Small intestine (tissue), 16 donors: ENCODE measurements at places on chromosomes 4 and X.

DNA sequence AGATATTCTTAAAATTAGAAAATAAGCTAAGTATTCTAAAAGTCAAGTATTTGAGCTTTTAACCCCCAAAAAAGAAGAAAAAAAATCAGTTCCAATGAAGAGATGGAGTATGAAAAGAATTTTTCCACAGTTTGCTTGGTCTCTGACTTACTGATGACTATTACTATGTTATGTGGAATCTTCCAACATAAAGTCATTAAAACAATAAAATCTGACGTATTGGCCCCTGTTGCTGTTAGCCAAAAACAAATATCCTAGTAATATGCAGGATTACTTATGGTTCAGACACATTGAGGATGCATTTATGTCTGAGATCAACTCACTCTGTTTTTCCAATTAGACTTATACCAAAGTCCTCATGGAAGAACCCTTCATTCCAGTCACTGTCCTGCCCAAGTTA is 517.2 kb upstream of the ADGRL3 start:
- no peak for DNase-seq

DNA sequence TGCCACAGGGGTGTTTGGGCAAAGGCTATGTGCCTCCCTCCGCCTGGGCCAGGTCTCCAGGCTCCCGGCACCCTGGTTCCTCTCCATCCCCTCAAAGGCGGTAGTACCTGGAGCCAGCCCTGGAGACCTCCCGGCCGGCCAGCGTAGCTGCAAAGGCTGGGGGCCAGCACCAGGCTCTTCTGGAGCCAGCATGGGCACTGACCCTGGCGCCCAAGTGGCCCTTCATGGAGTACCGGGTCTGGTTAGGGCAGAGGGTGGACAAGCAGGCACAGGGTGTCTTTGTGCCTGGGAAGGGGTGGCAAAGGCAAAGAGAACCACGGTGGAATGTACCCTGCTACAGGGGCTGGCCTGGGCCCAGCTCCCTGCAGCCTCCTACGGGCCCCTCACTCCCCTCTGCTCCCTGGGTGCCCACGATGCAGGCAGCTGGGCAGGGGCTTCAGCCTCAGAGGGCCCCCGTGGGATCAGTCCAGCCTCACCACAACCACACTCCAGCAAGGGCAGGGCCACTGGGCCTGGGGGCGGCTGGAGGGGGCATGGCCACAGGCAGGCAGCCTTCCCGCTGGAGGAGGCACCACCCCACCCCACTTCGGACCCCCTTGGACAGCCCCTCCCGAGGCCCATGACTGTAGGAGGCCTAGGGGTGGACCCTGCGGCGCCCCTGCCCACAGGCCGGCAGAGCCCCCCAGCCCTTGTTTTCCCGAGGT is 112.9 kb upstream of the NKX1-1 start:
- DNase-seq = no peak

DNA sequence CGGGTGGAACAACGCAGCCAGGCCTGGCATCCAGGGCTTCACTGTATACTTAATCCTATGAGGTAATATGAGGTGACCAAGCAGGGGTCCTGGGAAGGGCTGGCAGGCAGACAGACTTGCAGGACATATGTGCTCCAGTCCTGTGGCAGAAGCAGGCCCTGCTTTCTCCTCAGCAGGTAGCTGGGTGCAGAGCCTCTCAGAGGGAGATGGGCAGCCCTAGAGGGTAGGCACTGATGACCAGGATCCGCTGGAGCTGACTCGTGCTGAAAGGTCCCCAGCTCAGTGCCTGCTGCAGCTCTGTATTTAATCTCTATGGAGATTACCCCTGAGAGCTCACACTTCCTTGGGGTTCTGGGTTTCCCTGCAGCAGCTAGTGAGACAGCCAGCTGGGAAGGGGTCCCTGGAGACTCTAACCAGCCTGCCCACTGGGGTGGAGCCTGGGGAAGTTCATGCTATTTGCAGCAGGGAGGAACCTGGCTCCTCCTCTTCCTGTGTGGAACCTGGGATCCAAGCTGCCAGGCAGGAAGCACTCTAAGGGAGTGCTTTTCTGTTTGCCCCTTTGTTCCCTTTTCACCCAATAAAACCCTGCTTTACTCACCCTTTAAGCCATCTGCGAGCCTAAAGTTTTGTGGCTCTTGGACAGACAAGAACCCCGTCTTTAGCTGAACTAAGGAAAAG is 339.2 kb downstream of the DCAF12L2 start:
- no peak for DNase-seq

- DNase-seq = no peak
These were observed 34.7 kb upstream of the PGRMC2 start for GRCh38 chr4:128322311-128322710.

GRCh38 chrX:133249266-133250058 is 31.3 kb upstream of the TFDP3 start:
- DNase-seq = no peak

GRCh38 chr4:182604953-182605352 is 312.2 kb downstream of the DCTD start:
- no peak for DNase-seq

DNA sequence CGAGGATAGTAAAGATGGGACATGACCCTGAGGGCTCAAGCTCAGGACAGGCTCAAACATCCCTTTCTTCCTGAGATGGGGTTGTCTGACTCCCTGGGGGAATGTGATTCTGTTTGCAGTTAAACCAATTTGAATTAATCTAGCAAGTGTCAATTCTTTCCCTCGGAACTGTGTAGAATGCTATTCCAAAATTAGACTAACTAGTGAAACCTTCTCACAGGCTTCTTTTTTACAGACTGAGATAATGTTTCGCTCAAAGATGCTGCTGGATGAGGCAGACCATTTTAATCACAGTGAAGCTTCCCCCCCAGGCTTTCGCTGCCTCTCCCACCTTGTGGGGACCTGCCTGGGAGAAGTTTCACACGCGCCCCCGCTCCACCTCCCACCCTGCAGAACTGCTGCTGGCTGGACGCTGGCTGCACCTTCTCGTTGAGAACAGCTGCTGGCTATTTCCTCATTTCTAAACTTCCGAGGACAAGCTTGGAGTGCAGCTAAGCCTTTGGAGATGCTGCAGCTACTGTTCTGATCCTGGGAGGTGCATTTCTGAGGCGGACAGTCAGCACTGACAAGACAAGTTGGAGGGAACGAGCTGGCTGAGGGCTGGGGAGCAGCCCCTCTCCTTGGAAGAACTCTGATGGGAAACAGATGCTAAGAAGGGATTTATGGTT is 297.8 kb downstream of the RAPGEF2 start:
- DNase-seq = no peak

GRCh38 chrX:86348669-86349068 is 200.4 kb downstream of the DACH2 start:
- DNase-seq = no peak

DNA sequence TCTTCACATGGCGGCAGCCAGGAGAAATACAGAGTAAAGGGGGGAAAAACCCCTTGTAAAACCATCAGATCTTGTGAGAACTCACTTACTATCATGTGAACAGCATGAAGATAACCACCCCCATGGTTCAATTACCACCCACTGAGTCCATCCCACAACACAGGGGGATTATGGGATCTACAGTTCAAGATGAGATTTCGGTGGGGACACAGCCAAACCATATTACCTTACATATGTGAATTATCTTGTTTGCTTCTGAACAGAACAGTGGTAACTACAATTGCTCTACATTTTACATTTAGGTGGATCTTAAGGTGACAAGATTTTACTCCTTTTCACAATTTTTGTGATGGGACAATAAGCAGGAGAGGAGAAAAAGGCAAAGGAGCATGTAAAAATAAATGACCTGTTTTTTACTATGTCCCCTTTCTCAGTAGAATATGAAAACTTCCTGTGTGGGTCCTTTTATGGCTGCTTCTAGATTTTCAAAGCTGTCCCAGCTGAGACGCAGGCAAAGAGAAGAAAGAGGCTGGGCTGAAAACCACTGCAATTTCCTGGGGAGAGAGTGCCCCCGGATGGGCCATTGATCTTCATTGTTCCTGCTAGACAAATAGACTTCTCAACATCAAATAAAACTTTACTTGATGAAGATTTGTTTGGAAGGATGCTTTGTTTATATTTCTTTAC is 45.9 kb upstream of the PGM2 start:
- DNase-seq = peak; percentile 48

GRCh38 chrX:72714478-72714916 is 391 bp upstream of the PHKA1 start:
- peak; percentile 34 for DNase-seq

DNA sequence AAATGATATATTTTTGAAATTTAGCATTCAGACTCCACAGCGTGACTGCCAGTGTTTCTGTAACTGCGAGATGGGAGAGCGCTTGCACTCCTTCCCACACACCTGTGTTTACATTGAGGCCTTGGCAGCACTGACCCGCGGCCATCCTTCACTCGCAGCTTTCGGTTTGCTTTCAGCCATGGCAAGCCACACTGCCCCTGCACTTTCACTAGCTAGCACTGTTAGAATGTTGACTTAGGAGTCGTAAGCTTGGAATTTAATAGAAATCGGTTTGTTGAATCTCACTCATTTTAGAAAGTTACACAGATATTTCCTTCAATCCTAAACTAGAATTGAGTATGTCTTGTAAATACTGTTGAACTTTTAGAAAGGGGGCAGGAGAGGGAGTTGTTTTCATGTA is 136.2 kb downstream of the CFAP299 start:
- peak; percentile 70 for DNase-seq

DNA sequence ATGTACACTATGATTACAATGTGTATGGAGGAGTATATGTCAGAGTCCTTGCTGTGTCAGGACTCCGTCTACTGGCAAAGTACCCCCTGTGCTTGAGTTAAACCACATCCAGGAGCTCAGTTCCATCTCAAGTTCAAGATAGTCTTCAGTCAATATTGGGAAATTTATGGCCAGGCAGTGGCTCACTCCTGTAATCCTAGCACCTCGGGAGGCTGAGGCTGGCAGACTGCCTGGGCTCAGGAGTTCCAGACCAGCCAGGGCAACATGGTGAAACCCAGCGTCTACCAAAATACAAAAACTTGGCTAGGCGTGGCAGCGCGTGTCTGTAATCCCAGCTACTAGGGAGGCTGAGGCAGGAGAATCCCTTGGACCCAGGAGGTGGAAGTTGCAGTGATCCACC is 5.8 kb downstream of the SLBP start:
- DNase-seq = no peak

DNA sequence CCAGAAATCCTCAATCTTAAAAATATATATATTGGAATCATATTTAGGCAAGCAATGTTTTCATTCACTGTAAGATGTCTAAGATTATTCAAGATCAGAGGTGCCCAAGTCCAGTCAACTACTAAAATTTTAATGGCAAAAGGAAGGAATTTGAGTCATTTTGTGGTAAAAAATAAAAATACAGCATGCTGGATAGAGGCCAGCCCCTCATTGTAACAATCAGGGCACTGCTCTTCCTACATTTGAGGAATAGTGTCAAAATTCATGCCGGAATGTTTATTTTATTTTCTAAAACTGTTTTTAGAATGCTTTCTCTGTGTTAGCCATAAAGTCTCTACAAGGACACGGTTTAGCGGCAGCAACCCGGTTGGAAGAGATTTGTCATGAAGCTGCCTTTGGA is 49.9 kb upstream of the SRD5A3 start:
- DNase-seq = no peak

DNA sequence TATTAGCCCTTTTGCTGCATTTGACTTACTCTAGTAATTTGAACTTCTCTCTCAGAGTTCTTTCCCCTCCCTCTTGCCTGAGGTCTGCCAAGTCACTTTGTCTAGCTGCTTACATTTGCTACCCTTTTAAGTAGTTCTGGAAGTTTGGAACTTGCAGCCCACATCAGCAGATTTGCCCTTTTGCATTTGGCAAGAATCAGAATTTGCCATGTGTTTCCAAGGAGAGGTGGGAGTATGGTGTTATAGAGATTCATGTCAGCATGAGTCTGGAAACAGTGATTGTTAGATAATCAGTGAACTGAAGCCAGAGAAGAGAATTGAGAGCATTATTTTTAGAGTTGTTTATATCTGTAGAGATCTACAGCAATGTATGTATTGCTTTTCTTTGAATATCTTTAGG is 52.1 kb downstream of the KLHL34 start:
- DNase-seq = no peak

- DNase-seq = peak; percentile 50
These were observed 32.2 kb downstream of the TFDP3 start for GRCh38 chrX:133185938-133186337.
